Hematopoietic multipotent progenitor cell treated with erythropoietin and hydrocortisone succinate and interleukin-3 and kit ligand, for 4 days (in vitro differentiated cells): ENCODE measurements at places on chromosomes 5 and 9.

GRCh38 chr5:78507531-78507930 lies 141.0 kb downstream of the LHFPL2 start:
- DNase-seq: no peak

GRCh38 chr9:36592801-36593583 lies 20.3 kb downstream of the MELK start:
- no peak for DNase-seq

DNA sequence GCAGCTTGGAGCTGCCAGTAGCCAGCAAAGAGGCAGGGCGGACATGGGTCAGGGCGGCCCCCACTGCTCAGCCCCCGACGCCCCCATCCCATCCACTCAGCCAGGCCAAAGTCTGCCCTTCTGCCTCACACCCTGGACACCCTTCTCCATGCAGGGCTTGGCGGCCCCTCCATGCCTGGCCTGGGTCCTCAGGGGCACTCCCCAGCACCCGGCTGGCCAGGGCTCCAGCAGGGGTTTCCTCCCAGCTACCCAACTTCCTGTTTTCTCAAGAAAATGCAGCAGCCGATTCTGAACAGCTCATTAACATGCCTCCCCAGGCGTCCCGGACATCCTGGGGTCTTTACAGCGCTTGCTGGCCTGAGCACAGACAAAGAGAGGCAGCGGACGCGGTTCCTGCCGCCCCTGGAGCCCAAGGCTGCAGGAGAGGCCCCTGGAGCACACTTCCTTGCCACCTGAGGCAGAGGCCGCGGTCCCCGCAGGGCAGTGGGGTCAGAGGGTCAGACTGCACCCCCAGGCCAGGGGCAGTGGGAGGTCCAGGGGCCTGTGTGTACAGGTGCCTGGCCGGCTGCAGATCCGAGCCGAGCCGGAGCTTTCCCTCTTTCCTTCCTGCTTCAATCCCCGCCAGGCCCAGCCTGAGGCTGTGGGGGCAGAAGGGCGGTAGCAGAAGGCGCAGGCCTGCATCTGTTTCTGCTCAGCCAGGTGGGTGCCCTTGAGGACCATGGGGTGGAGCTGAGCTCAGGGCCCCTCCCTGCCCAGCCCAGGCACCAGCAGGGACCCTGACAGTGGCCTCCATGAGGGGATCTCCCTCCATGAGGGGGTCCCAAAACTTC lies 18.7 kb upstream of the NRARP start:
- peak; percentile 91 for DNase-seq

GRCh38 chr5:143593723-143594122 lies 190.2 kb upstream of the NR3C1 start:
- no peak for DNase-seq

- DNase-seq: no peak
Measured at GRCh38 chr9:127053057-127053821, 69.2 kb downstream of the ANGPTL2 start.

GRCh38 chr9:124108216-124108615 lies 96.6 kb downstream of the LHX2 start:
- no peak for DNase-seq
